ENCODE measurements at places on chromosomes 6 and 20. TPM values are rescaled to one million over a fixed set of nuclear protein-coding genes. Genes with fewer than 3 reads are reported as not detected.

Gene AKAP12
- 1.3 TPM for total RNA-seq

Gene HLA-DQB1
- not detected for total RNA-seq

Gene RFX6
- total RNA-seq = not detected

Gene ADGRF5
- total RNA-seq = 0.48 TPM

Gene HLA-DOB
- 0.72 TPM for total RNA-seq

Gene TFAP2A
- 11.9 TPM for total RNA-seq

Gene TENT5A
- total RNA-seq = 5.5 TPM

Gene AIF1
- total RNA-seq = not detected

Gene KCNK5
- total RNA-seq = 0.21 TPM

Gene HCRTR2
- total RNA-seq = not detected

Gene SERAC1
- total RNA-seq = 9.6 TPM

Gene FRK
- total RNA-seq = 4.8 TPM

Gene SAMD3
- not detected for total RNA-seq

Gene SIRPB2
- total RNA-seq = 0.21 TPM

Gene PNPLA1
- total RNA-seq = not detected

Gene FAM217B
- total RNA-seq = 11.5 TPM

Gene CNR1
- 0.72 TPM for total RNA-seq

Gene SLC13A3
- total RNA-seq = 5.5 TPM

Gene PRKN
- total RNA-seq = 0.64 TPM

Gene TRIM31
- not detected for total RNA-seq

Gene INSM1
- not detected for total RNA-seq

Gene UBE2V1
- total RNA-seq = 14.9 TPM

Gene FAM162B
- not detected for total RNA-seq

Gene GNMT
- not detected for total RNA-seq

Gene FILIP1
- total RNA-seq = under 0.01 TPM

Gene F13A1
- under 0.01 TPM for total RNA-seq

Gene RNF217
- 20.5 TPM for total RNA-seq

Gene SEC63
- 13.4 TPM for total RNA-seq

Gene EYS
- total RNA-seq = under 0.01 TPM

Gene TTI1
- 21.3 TPM for total RNA-seq

Gene SLC35F1
- not detected for total RNA-seq

Gene SAMD5
- 0.48 TPM for total RNA-seq

Gene OR2B6
- total RNA-seq = not detected

Gene SLC44A4
- 8.2 TPM for total RNA-seq

Gene BNIP5
- total RNA-seq = not detected

Gene TAF11
- total RNA-seq = 23.0 TPM

Gene CAGE1
- total RNA-seq = not detected

Gene PAK5
- not detected for total RNA-seq

Gene MMP24
- not detected for total RNA-seq

Gene PTGIS
- 0.24 TPM for total RNA-seq

Gene SIRPB1
- 0.48 TPM for total RNA-seq

Gene GPX5
- not detected for total RNA-seq

Gene PRDM1
- total RNA-seq = 2.6 TPM

Gene SLC22A2
- total RNA-seq = 3.9 TPM

Gene TRIM15
- total RNA-seq = not detected

Gene SLC32A1
- total RNA-seq = not detected

Gene GATA5
- total RNA-seq = not detected
